ENCODE measurements at places on chromosomes 2 and 18.

GRCh38 chr18:48566589-48566988 is 27.8 kb downstream of the CTIF start:
- DNase-seq: no peak

- no peak for DNase-seq
Observed at GRCh38 chr2:52818958-52819357, 948.6 kb upstream of the CHAC2 start.

DNA sequence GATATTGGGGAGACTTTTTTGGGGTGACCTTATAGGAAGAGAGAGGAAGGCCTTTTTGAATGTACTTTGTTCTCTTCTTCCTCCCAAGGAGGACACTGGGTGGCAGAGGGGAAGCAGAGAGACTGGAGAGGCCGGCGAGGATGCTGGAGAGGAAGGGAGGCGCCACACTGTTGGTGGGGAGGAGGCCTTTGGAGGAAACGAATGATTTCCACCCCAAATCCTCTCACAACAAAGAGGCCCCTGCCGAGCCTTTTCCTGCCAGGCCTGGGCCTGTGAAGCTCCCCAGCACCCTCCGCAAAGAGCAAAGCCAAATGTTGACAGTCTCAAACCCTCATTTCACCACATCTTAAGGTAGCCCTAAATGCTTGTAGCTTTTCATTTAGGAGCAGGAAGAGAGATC is 59.0 kb upstream of the UPP2 start:
- no peak for DNase-seq

DNA sequence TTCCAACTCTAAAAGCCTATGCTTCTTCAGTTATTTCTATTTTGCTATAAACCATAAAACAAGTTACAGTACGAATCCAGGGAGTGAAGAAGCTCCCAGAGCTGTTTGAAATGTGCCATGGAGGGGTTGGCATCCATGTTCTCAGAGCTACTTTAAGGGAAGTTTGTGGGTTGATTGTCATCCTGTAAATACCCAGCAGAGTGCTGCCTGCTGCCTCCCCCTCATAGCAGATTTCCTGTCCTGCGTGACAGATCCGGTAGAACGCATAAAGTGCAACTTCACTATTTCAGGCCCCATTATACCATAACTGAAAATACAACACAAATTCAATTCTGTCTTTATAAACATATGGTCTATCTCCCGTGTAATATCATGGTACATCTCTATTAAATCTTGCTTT is 114.4 kb downstream of the CTNNA2 start:
- DNase-seq: no peak

DNA sequence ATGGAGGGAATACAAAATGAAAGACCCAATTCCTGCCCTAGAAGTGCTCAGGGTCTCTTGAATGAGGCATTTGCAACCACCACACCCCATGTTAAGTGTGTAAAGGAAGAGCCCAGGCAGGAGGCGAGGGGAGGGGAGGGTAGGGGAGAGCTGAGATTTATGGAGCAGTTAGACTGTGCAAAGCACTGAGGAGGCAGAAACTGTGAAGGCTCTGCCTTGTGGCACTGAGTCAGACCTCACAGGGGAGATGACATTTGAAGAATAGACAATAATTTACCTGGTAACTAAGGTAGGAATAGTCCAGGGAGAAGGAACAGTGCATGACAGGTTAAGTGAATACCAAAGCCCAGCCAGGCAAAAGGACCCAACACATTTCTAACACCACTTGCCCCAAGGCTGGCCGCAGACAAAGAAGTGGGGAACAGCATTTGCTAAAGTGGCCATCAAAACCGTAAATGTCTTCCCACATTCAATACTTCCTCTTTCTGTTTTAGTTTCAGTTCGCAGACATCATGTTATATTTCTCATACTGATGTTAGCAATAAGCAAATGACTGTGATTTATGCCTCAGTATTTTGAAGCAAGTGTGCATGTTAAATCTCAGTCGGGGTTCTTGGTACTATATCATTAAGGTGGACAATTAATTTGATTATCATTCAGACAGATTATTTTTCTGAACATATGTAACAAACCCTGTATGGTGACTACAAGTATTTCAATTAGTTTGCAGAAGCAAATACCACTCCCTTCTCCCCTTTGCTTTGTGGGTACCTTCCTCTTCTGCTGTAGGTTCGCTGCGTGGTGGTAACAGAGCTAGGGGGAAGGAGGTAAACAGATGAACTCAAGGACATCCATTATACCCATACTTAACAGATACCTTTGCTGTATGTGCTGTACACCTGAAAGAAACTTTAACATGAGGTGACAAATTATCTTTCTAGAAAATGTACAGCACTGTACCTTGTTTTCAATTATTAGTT is 27.5 kb downstream of the CDH20 start:
- no peak for DNase-seq

DNA sequence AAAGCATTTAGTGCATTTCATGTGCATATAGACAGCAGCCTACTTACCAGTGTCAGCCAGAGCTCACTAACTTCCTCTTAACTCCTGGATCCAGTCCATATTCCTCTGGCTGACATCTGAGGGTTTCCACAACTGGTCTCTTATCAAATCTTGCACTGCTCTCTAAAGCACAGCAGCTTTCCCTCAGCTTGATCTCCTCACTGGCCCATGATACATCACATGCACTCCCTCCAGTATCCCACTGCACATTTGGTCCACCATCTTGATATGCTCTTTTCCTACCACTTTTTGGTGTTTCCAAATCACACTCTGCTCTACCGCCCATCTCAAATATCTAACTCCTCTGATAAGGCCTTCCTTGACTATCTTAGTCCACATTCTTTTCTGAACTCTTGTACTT is 105.0 kb upstream of the ZFP36L2 start:
- no peak for DNase-seq

GRCh38 chr2:24544456-24545115 is 53.5 kb downstream of the NCOA1 start:
- DNase-seq: no peak

All from HuH-7 (cell line).